Iris pigment epithelial cell (primary cell): ENCODE measurements at places on chromosomes 1 and 21.

- DNase-seq = peak; percentile 69
These were observed 3.2 kb downstream of the PTP4A2 start for GRCh38 chr1:31934706-31935629.

DNA sequence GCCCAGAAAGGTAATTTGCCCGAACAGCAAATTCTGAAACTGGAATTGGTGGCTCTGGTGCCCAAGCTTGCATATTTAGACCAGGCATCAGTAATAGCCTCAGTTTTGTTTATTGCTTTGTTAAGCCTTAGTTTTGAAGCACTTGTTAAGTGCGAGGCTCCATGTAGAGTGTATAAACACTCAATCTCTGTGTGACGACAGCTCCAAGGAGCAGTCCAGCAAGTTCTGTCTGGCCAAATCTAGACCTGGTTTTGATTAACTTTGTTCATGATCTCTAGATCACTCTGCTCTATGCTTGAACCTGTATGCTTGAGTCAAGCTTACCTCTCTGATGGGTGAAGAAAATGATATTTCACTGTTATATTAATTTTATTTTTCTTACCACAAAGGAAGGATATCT lies 37.4 kb downstream of the DOP1B start:
- no peak for DNase-seq

- no peak for DNase-seq
These were observed 36.3 kb upstream of the COL6A1 start for GRCh38 chr21:45945066-45945867.

DNA sequence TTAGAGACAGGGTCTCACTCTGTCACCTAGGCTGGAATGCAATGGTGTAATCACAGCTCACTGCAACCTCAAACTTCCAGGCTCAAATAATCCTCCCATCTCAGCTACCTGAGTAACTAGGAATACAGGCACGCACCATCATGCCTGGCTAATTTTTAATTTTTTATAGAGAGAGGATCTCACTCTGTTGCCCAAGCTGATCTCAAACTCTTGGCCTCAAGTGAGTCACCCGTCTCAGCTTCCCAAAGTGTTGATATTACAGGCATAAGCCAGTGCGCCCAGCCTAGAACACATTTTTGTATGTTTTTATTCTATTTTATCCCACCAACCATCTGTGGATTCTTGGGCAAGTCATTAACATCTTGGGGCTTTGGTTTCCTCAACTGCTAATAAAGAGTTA lies 100.5 kb downstream of the AK5 start:
- peak; percentile 54 for DNase-seq

GRCh38 chr1:116504308-116505156 lies 66.3 kb downstream of the CD58 start:
- DNase-seq = peak; percentile 90

GRCh38 chr1:245201827-245202226 lies 47.0 kb downstream of the KIF26B start:
- no peak for DNase-seq

- DNase-seq = no peak
These were observed 784 bp downstream of the RPL11 start for GRCh38 chr1:23692308-23692871.

DNA sequence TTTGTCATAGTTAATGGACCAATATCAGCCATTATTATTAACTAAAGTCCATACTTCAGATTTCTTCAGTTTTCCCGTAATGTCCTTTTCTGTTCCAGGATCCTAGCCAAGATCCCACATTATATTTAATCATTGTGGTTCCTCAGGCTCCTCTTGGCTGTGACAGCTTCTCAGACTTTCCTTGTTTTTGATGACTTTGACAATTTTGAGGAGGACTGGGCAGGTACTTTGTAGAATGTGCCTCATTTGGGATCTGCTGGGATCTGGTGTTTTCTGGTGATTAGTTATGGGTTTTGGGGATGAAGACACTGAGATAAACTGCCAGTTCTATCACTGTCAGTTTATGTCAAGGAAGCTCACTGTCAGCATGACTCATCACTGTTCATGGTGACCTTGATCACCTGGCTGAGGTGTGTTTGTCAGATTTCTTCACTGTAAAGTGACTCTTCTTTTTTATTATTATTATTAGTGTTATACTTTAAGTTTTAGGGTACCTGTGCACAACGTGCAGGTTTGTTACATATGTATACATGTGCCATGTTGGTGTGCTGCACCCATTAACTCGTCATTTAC lies 66.3 kb downstream of the PCBP3 start:
- DNase-seq = no peak

- DNase-seq = no peak
These were observed 3.5 kb upstream of the DMRTA2 start for GRCh38 chr1:50426702-50427085.

DNA sequence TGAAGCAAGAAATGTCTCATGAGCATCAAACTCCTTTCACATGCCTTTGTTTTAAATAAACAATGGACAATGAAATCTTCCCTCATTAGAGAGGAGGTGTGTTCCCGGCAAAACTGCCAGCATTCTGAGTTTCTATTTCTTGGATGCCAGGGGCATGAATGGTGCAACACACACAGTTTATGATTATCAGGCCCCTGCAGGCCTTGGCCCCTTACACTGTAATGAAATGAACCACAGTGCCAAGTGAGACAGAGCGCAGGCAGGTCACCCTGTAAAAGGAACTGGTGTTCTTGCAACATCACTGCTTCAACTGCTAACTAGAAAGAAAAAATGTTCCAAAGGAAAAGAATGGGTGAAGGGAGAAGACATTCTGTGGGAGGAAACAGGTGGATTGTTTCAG lies 3.8 kb upstream of the PIGC start:
- no peak for DNase-seq

- DNase-seq = no peak
These were observed 207.4 kb downstream of the FGGY start for GRCh38 chr1:59504276-59504675.

DNA sequence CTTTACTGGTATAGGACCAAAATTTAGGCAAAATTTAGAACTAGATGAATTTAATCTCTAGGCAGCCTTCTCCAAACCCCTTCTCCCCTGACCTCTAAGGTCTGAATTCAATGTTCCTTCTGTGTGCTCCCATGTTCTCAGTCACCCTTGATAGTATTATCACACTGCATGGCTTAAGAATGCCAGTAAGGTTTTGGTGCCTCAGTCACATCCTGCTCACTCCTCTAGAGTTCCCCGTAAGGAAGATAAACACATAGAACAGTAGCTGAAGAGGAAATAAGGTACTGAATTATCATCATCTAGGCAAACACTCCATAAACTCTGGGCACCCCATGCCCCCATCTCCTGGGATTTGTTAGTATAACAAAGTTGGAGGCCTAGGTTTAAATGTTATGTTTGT lies 18.2 kb downstream of the PRRX1 start:
- peak; percentile 72 for DNase-seq

DNA sequence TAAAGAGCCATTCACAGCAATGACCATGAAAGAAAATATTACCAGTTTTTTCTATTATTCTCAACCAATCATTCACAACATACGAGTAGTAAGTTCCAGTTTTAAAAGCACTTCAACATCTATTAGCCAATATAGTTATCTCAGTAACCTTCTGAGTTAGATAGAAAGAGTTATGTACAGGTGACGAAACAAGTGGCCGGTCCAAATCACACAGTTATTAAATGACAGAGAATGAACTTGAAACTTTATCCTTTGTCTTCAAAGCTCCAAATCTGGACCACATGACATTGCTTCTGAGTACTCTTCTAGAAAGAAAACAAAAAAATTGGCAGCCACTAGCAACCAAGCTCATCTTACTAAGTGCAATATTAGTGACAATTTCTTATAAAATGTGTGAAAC lies 393.8 kb downstream of the OMA1 start:
- DNase-seq = no peak

GRCh38 chr1:216531263-216532239 lies 108.3 kb upstream of the USH2A start:
- peak; percentile 31 for DNase-seq

DNA sequence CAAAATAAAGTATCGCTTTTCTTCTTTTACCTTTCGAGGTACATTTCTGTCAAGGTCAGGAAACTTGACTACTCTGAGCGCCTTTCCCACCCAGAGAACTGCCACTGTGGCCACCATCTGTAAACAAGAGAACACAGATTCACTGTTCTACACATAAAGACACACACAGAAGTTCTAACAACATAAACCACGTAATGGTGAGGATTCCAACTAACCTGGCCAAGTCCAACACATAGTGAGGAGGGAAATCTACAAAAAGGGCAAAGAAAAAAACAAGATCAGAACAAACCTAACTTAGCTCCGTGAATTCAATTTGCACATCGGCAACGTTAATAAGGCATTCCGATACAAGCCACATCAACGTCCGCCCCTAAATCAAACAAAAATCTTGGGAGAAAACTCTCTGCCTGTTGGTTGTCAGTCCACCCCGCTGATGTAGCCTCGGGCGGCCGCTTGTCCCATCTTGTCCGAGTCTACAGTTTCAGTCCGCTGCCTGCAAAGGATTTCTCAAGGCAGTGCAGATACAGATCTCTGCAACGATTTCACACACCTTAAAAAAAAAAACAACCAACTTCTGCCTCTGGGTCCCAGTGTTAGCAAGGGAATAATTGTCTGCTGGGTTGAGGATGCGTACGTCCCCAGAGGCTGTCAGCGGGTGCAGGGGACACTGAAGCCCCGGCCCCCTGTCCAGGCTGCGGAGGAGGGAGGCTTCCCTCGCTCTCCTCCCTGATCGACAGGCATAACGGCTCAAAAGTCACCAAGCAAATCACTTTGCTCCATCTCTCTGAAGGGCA lies 1.0 kb downstream of the SLC35D1 start:
- DNase-seq = peak; percentile 61

DNA sequence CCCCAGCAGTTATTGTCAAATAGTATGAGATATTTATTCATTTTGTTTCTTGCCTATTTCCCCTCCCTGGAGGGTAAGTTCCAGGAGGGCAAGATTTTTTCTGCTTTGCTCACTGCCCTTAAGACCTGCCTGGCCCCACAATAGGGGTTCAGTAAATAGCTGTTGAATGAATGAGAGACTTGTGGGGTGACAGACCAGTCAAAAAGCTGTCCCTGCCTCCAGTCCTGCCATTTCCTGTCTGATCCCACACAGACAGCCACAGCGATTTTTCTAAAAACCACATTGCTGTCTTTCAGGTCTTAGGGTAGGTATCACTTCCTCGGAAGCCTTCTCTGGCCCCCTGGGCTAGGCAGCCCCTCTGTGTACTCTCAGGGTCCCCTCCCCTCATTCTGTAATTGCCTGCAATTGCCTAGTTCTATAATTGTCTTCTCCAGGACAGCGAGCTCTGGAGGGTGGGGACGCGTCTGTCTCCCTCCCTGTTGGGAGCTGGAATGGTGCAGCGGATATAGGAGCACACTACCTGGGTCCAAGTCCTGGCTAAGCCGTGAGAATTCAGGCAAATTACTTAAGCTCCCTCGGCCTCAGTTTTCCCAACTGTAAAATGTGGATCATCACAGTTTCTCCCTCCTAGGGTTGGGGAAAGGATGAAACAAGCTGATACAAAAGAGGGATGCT lies 1.8 kb upstream of the EXTL1 start:
- DNase-seq = peak; percentile 58

GRCh38 chr1:23807453-23807852 lies 6.9 kb upstream of the GALE start:
- DNase-seq = peak; percentile 50

GRCh38 chr1:66585002-66585401 lies 51.0 kb downstream of the SGIP1 start:
- no peak for DNase-seq

DNA sequence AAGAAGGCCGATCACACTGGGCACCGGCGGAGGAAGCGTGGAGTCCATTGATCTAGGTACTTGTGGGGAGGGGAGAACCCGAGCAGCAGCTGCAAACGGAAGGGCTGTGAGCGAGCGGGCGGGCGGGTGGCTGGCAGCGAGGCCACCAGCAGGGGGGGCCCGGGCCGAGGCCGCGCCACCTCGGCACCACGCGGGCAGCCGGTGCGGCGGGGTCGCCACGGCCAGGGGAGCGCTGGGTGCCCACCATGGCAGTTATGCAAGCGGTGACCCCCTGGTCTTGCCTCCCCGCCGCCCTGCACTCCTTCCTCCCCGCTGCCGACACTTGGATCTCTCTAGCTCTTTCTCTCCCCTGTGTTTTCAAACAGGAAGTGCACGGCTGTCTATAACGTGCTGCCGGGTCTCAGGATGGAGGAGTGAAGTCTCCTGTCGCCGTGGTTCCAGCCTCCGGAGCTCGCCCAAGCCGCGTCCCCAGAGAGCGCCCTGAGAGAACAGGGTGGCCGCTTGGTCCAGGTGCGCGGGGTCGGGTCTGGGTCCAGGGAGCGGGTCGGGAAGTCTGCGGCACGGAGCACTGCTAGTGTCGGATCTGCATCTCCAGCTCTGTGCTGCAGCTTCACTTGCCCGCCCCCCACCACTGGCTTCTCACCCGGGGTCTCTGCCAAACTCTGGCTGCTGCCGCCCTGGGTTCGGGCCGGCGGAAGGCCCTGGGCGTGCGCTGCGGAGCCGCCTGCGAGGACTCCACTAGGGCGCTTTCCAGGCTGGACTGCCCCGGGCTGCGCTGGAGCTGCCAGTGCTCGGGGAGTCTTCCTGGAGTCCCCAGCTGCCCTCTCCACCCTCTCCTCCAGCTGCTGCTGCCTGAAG lies 22.7 kb downstream of the LRRC8D start:
- DNase-seq = peak; percentile 75

DNA sequence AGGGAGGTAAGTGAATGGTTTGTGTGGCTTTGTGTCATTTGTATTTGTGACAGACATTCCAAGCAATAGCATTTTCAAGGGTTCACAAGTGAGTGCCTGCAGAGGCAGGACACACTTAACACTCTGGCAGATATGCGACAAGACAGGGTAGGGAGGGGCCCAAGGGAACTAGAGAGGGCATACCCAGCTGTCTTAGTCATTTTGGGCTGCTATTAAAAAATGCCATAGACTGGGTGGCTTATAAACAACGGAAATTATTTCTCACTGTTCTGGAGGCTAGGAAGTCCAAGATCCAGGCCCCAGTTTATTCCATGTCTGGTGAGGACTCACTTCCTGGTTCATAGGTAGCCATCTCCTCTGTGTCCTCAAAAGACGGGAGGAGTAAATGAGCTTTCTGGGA lies 137.4 kb downstream of the FGGY start:
- DNase-seq = no peak

GRCh38 chr1:226650236-226650841 lies 88.7 kb downstream of the ITPKB start:
- DNase-seq = no peak

DNA sequence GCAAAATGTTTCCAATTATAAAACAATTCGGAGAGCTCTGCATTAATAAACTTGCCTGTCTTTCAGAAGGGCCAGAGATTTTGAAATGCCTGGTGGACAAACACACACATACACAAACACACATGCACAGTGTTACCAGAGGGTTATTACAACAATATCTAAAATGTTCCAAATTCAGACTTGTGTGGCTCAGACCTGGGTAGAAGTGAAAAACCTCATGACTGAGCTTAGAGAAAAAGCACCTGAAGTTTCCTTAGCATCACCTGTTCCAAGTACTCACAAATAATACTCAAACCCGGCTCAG lies 247.9 kb downstream of the FOXD2 start:
- DNase-seq = no peak

- no peak for DNase-seq
These were observed 28.0 kb downstream of the RRP1 start for GRCh38 chr21:43817157-43818086.

DNA sequence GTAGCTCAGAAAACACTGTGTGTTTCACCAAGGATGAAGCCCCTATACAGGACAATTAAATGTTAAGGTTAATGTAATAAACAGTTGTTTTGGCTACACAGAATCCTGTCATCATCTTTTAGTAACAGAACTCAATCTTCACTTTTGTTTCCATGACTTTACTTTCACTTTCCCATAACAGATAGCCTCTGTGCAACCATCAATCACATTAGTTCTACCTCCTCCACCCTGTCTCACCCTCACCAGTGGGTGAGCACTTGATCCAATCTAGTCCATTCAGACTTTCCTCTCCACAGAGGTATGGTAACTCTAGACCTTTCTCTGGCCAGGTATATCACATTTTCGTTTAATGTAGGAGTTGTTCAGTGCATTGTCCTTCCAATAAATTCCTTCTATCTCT lies 1018.5 kb downstream of the ADGRL2 start:
- no peak for DNase-seq
